ENCODE measurements at places on chromosomes 7 and 10. TPM values are rescaled to one million over a fixed set of nuclear protein-coding genes. Genes with fewer than 3 reads are reported as not detected.

Gene NUTM2E
- 0.92 TPM for total RNA-seq

DNA sequence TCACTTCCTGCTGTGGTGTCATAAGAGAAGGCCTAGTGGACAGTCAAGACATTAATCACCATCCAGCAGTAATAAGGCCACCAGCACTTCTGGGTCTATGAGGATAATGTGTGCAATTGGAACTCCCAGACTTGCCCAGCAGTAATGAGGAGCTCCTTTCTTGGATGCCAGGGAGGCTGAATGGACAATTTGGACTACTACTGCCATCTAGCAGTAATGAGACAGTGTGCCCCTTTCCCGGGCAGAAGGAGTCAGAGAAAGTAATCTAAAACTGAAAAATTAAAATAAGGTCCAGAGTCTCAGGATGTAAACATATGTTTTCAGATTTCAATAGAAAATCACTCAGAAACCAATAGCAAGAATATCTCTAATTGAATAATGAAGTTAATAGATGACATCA, 400.4 kb downstream of the CDC14C start:
- no peak for DNase-seq

GRCh38 chr7:38463277-38464225, 167.6 kb downstream of the AMPH start:
- DNase-seq: peak; percentile 82

GRCh38 chr7:131548371-131548770, 8.1 kb downstream of the PODXL start:
- DNase-seq: no peak

DNA sequence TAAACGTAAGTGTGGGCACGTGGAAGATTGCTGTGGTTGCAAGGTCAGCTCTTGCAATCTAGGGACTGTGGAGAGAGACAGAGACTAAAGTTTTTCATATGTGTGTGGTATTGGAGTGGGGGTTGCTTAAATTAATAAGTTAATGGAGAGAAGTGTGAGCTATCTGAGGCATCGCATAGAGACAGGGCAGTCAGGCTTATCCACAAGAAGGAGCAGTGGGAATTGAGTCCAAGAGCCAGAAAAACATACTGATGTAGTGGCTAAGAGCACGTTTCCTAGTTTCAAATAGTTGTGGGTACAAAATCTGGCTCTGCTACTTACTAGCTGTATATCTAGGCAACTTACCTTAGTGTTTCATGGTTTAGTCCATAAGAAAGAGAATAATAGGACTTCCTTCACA, 65.8 kb downstream of the SORCS3 start:
- DNase-seq: no peak

- DNase-seq: no peak
Measured at GRCh38 chr7:4416396-4417056, 265.6 kb upstream of the FOXK1 start.

- DNase-seq: no peak
Measured at GRCh38 chr7:17620566-17620965, 319.7 kb downstream of the SNX13 start.

DNA sequence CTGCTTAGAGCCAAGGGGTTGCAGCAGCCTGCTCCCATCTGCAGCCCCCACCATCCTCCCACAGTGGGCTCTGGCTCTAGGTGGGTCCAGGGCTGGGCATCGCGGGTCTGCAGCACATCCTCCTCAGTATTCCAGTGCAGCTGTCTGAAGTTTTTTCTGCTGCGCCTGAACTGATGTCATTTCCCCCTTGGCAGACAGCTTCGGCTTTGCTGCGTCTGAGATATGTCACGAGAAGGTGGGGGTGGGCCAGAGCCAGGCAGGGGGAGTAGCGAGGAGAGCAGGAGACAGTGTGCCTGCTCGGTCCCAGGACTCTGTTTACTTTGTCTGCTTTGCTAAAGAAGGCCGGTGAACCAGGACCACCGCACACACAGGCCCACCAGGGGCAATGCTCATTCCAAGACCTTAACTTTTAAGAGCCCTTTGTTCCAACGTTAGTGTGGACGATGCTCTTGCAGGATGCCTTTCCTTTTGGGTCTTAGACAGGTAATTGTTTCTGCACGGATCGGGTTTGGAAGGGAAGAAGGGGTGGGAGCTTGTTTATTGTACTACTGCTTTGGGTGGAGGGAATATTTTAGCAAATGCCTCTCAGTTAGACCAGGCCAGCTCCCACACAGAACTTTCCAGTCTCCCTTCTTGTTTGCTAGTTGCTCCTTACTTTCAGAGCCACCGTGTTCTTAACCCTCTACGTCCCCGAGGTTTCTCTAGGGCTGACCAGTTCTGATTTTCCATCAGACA, 32.4 kb downstream of the WBP1L start:
- no peak for DNase-seq

DNA sequence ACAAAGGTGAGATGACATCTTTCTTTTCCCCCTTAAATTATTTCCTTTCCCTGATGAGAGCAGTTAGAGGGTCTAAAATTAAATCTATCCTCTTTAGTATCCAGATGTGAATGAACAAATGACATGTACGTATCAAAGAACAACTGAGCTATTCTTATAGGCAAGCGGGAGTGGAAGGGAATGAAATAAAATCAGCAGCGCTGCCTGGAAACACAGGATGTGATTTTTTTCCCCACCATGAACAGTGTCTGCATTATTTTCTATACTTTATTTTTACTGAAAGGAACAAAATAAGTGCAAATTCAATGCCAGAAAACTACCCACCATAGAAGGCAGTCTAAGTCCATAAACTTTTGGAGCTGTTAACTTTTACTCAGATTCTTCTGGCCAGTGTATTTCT, 40.6 kb downstream of the SLC26A4 start:
- DNase-seq: no peak

Measured in activated CD4-positive, alpha-beta T cell treated with anti-CD3 and anti-CD28 coated beads, Interleukin-2, amount 10 ng/mL, durations not matched to agents 7 days and 5 days (primary cell).